H7 (cell line): ENCODE measurements at places on chromosomes 7 and 10. TPM values are rescaled to one million over a fixed set of nuclear protein-coding genes. Genes with fewer than 3 reads are reported as not detected.

DNA sequence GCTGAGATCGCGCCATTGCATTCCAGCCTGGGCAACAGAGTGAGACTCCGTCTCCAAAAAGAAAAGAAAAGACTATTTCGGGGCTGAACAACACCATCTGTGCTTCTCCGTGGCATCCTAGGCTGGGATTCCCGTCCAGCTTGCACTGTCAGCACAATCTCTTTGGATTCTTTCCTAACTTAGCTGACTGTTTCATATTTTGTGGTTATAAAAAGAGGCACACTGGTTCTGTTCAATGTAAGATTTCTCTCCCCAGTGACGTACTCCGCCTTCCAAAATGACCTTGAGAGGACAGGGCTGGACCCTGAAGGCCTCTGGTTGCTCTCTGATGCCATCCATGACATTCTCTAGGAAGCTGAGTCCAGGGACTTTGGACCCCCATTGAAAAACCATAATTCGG lies 8.8 kb downstream of the ZNHIT1 start:
- DNase-seq, result no peak

DNA sequence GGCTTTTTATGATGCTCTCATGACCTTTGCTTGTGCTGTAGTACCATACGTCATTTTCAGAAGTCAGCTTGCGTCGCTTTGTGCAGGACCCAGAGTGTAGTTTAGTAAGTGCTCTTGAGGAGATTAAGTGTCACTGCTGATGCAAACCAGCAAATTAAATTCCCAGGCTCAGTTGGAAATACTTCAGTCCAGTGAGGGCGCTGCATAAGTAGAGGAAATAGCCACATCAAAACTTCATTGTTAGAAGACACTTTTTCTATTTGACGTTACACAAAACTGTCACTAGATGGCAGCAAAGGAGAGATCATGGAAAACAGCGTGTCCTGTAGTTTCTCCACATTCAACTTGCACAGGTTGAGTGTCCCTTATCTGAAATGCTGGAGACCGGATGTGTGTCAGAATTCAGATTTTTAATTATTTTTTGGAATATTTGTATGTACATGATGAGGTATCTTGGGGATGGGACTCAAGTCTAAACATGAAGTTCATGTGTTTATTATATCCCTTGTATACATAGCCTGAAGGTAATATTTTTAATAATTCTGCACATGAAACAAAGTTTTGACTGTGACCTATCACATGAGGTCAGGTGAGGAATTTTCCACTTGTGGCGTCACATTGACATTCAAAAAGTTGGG lies 7.9 kb downstream of the ZNF22 start:
- DNase-seq, result peak; percentile 66

- DNase-seq, result no peak
These were observed 254.9 kb downstream of the TRIL start for GRCh38 chr7:28703037-28703765.

- DNase-seq, result no peak
These were observed 195.1 kb downstream of the CCDC3 start for GRCh38 chr10:12806228-12807095.

- DNase-seq, result no peak
These were observed 76.9 kb downstream of the PIP4K2A start for GRCh38 chr10:22637491-22637890.

DNA sequence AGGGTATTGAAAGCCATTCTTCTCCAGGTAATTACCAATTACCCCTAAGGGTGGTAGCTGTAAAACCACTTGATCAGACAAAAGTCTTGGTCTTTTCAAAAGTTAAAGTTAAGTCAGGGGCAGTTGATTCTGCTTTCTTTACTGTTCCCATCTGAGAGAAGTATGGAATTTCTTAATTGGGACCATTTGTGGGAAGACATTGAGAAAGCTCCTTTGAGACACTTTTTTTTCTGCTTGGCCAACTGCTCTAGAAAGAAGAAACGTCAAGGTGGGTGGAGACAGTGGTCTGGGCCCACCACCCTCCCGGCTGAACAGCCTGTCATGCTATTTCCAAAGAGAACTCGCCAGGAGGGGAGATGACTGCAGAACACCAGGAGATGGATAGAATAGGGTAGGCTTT lies 45.3 kb downstream of the WNT2 start:
- DNase-seq, result no peak

DNA sequence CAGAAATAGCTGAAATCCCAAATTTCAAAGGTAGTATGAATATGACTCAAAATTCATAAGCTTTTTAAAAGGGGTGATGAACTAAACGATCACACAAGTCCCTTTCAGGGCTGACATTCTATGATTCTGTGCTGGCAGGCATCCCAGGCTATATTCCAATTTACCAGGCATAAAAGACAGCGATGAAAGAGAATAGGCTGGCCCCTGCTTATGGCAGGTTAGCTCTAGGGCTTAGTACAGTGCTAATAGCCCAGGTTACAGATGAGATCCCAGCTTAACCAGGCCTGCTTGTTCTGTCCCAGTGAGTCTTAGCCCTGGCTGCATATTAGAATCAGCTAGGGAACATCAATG lies 56.4 kb downstream of the CDHR3 start:
- DNase-seq, result no peak

- no peak for DNase-seq
These were observed 116.5 kb upstream of the ADAM12 start for GRCh38 chr10:126504761-126505112.

- no peak for DNase-seq
These were observed 25.3 kb upstream of the NUDCD3 start for GRCh38 chr7:44515590-44516268.

HOXA2 gene
- total RNA-seq, result not detected in 2 replicates

RSPH10B gene
- not detected in 2 replicates for total RNA-seq

GHRHR gene
- total RNA-seq, result 1.9 and 2.7 TPM in 2 replicates

TIAL1 gene
- 45.4 and 65.9 TPM in 2 replicates for total RNA-seq
